ENCODE measurements at places on chromosomes 4 and X.

DNA sequence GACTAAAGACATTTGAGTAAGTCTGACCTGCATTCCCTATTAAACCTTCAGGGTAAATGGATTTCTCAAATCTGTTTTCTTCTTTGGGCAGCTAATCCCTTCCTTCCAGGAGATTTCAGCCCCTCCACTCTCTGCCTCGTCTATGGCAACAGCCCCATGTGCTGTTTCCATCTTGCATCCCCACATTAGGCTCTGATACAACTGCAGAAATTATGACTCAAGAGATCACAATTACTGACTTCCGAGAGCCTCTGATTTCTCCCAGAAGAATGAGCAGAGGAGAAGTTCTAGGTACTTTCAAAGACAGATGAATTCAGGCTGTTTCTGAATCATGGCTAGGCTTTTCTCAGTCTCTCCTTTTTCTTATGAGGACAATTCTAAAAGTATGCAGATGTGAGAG, 38.7 kb downstream of the RAI2 start:
- DNase-seq, result no peak

GRCh38 chr4:153020457-153020856, 84.3 kb downstream of the FHDC1 start:
- no peak for DNase-seq

DNA sequence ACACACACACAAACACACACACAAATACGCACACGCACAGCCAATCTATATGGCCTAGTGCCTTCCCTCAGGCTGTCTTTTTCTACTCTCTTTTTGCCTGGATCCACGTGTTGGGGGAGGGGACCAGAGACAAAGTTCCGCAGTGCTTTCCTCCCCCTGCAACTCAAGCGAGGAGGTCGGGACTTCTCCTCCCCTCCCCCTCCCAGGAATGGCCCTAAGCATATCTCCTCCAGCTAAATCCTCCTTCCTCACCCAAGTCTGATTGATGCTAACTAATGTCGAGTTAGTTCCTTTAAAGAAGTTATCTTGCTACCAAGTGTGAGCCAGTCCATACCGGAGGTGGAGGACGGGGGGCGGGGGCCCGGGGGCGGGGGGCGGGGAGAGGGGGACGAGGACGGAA, 141.2 kb upstream of the ZIC3 start:
- DNase-seq, result no peak

- no peak for DNase-seq
Measured at GRCh38 chr4:119014658-119015057, 121.0 kb upstream of the MYOZ2 start.

GRCh38 chrX:118502161-118502789, 6.7 kb downstream of the DOCK11 start:
- no peak for DNase-seq

- DNase-seq, result no peak
Measured at GRCh38 chr4:174402470-174403176, 118.9 kb downstream of the CEP44 start.

- no peak for DNase-seq
Measured at GRCh38 chr4:11423465-11423864, 5.2 kb downstream of the HS3ST1 start.

DNA sequence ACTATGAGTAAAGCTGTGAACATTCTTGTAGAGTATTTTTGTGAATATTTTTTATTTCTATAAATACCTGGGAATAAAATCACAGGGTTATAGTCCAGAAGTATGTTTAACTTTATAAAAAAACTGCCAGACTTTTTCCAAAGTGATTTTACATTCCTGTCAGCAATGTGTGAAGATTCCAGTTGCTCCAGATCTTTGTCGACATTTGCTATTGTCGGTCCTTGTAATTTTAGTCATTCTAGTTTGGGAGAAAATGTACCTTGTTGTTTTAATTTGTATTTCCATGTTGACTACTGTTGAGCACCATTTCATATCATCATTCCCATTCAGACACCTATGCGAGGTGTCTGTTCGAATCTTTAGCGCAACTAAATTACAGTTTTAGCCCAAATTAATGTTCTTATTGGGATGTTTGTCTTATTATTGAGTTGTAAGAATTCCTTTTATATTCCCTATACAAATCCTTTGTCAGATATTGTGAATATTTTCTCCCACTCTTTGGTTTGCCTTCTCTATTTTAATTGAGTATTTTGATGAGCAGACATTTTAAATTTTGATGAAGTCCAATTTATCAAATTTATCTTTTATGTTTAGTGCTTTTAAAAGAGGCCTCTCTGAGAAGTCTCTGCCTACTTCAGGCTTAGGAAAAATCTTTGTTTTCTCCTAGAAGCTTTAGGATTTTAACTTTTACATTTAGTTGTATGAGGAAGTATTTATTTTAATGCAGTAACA, 2.6 kb downstream of the CEP135 start:
- no peak for DNase-seq

GRCh38 chr4:156053174-156053573, 99.5 kb upstream of the CTSO start:
- no peak for DNase-seq

GRCh38 chrX:1587161-1587560, 4.2 kb upstream of the AKAP17A start:
- DNase-seq, result no peak

DNA sequence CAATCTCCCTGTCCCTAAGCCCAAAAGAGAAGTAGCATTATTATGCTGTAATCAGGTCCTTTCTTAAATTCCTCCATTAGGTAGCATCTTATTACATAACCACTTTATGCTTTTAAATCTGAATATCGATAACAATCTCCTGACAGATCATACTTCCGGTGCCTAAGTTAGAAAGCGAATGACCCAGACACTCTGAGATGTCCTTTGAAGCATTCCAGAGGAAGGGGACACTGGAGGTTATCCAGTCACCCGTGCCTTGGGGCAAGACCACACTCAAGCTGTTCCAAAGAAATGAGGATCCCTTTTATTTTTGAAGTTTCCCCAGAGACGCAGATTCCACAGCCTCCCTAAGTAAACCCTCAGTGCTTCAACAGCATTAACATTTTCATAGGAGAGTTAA, 125.7 kb downstream of the PALLD start:
- no peak for DNase-seq

DNA sequence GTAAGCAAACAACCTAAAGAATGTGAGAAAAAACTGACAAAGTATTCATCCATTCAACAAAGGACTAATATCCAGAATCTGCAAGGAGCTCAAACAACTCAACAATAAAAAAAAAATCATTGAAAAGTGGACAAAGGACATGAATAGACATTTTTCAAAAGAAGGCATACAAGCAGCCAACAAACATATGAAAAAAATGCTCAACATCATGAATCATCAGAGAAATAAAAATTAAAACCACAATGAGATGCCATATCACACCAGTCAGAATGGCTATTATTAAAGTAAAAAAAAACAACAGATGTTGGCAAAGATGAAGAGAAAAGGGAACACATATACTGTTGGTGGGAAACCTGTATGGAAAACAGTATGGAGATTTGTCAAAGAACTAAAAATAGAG, 120.7 kb upstream of the ADGRL3 start:
- no peak for DNase-seq

- DNase-seq, result no peak
Measured at GRCh38 chr4:128571747-128572146, 237.8 kb upstream of the JADE1 start.

GRCh38 chr4:143782521-143782920, 82.0 kb upstream of the FREM3 start:
- DNase-seq, result no peak

- no peak for DNase-seq
Measured at GRCh38 chrX:41066969-41067368, 18.3 kb upstream of the USP9X start.

DNA sequence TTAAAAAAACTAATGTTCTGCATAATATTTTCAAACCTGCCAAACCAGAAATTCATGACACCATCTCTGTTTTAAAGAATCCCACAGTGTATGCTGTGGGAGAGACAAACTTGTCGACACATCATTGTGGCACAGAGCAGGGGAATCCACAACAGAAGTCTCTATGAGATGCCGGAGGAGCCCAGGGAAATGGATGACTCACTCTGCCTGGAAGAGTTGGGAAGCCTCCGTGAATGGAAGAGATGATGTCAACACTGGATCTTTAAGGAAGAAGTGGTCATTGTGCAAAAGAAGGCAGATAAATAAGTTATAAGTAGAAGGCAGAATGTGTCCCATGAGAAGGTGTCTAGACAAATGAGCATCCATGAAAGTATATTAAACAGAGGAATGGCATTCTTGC, 595.1 kb downstream of the RAB28 start:
- DNase-seq, result no peak

DNA sequence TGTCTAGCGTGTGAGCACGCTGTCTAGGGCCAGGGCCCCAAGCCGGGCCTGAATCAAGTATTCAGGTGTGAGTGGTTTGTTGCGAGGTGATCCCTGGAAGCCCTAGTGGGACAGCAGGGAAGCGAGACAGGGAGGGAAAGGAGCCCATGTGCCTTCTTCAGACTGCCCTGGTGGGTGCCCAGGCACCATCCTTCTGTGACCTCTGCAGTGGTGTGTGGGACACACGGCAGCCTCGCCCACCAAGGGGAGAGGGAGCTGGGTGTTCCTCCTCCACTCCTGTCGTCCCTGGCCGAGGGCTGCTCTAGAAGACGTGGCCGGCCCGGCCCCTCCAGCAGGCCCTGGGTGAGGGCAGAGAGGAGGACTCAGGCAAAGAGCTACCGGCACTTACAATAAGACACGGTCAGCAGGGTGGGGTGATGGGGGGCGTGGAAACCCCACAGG, 47.4 kb downstream of the HTRA3 start:
- no peak for DNase-seq

DNA sequence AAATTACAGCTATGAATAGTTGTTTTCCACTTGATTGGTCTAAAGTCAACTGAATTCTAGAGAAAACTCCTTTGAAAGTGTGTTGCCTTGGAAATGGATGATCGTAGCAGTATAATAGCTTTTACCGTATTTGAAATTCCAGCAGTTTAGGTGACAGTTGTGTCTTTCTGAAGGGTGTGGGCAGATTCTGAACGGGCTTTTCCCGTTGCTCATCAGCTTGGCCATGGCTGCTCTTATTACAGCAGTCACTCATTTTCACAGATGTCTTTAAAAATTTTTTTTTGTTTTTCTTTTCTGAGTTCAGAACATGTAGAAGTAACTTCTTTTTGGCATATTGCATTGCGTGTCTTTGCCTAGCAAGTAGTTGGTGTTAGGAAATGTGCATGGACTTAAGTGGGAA, 69.6 kb upstream of the SLC4A4 start:
- no peak for DNase-seq

GRCh38 chr4:13548059-13548983, 4.0 kb upstream of the NKX3-2 start:
- DNase-seq, result no peak

DNA sequence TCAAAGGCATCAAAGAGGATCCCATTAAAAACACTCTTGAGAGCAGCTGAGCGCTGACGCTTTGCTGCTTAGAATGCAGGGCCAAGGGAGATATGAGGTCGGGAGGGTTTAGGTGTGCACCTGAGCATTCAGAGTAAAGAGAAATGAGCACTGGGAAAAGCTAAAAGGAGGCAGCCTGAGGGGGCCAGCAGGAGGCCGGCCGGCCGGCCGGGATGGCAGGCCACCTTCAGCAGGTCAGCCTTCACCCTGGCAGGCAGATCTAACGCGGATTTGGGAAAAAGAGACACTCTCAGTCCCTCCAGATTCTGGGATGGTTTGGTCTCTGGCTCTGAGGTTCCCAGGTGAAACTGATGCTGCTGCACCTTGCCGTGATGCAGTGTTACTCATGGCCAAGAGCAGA, 393.5 kb downstream of the TRIML1 start:
- DNase-seq, result no peak

DNA sequence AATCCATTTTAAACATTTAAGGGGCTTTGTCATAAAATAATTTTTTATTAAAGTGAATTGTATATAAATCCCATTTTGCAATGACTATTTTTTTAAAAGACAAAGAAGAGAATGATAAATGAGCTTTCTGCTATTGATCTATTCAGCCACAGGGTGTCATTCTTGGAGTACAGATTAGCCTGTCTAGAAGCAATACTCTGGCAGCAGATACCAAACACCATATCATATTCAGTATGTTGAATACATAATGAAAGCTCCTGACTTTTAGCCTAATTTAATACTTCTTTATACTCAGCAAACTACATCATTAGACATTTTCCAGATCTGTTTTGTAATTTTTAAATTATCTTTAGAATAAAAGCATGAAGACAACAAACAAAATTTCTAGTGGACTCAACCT, 496.3 kb downstream of the PDGFC start:
- DNase-seq, result peak; percentile 27

DNA sequence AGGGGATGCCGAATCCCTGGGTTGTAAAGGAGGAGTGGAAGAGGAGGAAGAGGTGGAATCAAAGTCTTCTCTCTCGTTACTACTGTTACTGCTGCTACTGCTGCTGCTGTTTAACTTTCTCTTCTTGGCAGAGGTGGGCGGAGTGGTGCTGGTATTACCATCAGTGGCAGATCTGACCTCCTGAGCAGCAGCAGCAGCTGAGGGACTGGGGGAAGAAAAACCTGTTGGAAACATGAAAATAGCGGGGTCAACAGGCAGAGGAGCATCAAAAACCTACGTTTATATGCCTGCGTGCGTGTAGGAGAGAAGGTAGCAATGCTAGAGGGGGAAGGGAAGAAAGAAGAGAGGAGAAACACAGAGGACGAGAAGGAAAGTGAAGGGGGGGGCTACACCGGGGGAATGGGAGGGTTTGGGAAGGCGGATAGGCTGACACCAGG, 339 bp downstream of the CUL4B start:
- DNase-seq, result no peak

- no peak for DNase-seq
Measured at GRCh38 chr4:3372933-3373465, 68.8 kb upstream of the HGFAC start.

DNA sequence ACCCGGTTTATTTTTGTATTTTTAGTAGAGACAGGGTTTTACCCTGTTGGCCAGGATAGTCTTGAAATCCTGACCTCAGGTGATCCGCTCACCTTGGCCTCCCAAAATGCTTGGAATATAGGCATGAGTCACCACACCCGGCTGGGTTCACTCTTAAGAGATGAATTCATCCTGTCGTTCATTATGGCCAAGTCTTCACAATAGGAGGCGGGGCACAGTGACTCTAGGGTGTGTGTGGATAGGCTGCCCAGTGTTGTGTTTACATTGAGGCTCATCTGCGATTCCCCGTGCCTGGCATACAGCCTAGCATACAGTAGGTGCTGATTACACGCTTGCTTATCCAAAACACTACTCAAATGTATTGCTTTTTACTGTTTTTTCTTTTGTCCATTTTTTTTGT, 41.3 kb upstream of the IGFBP7 start:
- DNase-seq, result no peak

- DNase-seq, result no peak
Measured at GRCh38 chrX:6681521-6682145, 146.7 kb upstream of the VCX3A start.

GRCh38 chrX:110373310-110373709, 14.7 kb downstream of the RTL9 start:
- DNase-seq, result no peak

DNA sequence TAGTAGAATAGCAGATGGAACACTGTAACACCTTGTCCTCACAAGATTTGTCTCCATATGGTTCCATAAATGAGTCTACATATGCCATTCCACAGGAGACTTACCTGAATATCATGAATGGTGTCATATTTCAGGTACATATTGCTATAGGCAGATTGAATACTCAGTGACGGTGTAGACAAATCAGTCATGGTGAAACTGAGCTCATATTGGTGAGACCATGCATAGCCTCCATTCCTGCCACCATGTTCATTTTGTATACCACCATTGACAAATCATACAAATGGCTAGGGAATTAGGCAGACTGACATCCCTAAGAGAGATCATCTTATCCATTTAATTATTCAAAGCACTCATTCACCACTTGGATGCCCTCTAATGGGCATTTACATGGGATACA, 38.0 kb upstream of the SPP1 start:
- peak; percentile 41 for DNase-seq

- no peak for DNase-seq
Measured at GRCh38 chr4:48334236-48334635, 7.1 kb upstream of the SLAIN2 start.
